ENCODE measurements at places on chromosomes 5 and 9.

GRCh38 chr5:37921452-37921851 lies 81.6 kb upstream of the GDNF start:
- no peak for DNase-seq

DNA sequence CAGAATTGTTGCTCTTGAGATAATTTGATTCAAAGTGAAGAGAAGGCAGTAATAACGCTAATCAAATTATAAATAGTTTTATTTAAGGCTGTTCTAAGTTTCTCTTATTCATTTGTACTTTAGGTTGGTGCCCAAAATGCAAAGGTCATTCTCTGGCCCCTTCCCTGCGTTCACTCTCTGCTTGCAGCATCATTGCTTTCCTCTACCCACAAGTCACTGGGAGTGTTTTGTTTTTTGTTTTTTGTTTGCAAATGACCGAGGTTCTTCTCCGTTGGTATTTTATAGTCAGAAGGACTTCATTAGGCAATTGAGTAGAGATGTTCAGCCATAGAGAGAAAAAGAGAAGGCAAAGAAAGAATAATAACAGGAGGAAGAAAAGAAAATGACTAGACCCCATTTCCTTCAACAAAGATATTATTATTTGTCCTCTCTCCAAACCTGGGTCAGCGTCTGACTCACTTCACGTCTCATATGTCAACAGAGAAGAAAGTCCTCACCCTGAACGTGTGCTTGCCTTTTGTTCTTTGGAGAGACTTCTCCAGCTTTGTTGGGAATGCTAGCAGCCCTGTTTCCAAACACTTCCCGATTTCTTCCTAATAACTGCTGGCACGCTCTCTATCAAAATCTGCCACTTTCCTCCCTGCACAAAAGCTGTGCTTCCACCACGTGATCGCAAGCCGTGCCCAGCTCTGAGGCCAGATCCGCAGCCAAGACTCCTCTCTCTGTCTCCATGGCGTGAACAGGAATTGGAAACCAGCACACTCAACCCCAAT lies 119.8 kb downstream of the EBF1 start:
- no peak for DNase-seq

GRCh38 chr9:111959468-111960359 lies 63.1 kb downstream of the UGCG start:
- DNase-seq = no peak

- DNase-seq = no peak
Measured at GRCh38 chr9:78746010-78746409, 449.1 kb downstream of the PSAT1 start.

GRCh38 chr5:126938466-126938865 lies 91.9 kb downstream of the MARCHF3 start:
- DNase-seq = no peak

- DNase-seq = no peak
Measured at GRCh38 chr5:61735531-61735930, 403.5 kb downstream of the ZSWIM6 start.

- DNase-seq = no peak
Measured at GRCh38 chr5:154157483-154158378, 32.8 kb upstream of the GALNT10 start.

DNA sequence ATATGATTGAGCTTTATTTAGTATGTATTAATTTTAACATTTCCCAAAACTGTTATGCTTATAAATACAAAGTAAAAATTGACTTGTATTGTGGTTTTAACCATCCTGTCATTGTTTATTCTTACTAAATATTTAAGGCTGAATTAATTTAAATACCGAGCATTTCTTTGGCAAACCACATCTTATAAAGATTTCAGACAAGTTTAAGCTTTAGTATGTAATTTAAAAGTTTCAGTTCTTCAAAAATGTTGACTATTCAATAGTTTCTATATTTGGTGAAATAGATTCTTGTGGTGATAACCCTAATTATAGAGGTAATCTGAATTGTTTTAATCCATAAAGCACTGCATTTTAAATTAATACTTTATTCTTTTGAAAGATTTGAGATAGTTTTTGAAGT lies 65.5 kb downstream of the CCNH start:
- DNase-seq = no peak

DNA sequence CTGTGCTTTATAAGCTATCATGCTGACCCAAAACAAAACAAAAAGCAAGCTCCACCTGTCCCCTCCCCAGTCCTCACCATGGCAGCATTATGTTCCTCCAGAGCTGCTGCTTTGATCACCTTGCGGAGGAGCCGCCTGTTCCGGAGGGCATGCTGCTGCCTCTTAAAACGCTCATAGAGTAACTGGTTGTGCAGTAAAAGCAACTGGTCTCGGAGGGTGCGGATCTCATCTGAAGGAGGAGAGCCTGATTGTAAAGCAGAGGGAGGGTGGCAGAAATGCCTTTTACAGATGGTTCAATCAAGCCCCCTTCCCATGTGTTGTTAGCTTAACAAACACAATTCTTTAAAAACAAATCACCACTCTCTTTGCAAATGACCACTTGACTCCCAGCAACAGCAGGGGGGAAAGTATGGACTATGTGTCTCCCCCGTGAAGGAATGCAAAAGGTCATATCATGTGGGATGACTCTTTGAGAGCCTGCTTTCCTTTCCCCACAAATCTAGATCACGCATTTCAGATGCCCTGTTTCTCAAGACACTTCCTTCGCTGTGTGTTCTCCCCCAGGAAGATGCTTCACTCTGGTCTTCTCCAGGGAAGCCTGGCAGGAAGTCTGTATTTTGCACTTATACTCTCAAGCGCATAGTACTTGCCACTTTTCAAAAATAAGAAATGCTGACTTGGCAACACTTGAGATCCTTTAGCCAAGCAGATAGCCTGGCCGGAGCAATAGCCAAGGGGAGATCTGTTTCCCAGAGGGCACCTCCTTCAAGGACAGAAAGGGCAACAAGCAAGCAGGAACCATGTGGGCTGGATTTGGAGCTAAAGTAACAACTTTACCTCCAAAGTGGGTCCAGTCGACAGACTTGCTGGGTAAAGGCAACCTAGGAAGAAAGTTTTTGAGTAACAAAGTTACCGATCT lies 25.1 kb downstream of the SPACA9 start:
- no peak for DNase-seq

DNA sequence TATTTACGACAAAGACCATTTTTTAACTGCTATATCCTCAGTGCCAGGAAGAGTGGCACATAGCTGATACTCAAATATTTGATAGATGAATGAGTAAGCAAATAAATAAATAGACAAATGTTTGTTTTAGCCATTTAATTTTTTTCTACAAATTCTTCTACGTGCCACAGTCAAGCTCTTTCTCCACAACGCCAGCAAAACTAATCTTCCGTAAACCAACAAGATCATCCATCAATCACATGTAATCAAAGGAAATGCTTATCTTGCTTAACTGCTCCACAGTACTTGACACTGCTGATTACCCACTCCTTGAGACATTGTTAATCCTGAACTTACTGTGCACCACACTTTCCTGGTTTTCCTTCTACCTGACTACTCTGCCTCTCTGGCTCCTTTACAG lies 136.7 kb downstream of the EDIL3 start:
- no peak for DNase-seq

- no peak for DNase-seq
Measured at GRCh38 chr9:79123415-79123814, 448.4 kb upstream of the TLE4 start.

DNA sequence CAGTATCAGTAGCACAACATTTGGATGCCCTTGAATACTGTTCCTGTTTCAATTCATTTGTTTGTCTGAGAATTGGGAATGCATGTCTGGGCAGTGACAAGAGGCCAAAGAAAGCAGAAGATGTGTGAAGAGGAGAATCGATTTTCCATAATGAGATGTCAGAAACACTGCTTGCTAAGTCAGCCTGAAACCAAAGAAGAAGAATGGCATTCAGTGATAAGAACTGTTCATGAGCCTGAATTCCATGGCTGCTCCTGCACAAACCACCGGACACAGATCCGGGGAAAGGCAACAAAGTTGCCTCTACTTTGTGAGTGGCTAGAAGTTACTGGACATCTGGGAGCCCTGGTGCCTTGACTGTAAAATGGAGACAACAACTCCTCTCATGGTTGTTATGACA lies 207.2 kb upstream of the RASEF start:
- no peak for DNase-seq

- no peak for DNase-seq
Measured at GRCh38 chr9:83560169-83560826, 22.1 kb upstream of the FRMD3 start.

DNA sequence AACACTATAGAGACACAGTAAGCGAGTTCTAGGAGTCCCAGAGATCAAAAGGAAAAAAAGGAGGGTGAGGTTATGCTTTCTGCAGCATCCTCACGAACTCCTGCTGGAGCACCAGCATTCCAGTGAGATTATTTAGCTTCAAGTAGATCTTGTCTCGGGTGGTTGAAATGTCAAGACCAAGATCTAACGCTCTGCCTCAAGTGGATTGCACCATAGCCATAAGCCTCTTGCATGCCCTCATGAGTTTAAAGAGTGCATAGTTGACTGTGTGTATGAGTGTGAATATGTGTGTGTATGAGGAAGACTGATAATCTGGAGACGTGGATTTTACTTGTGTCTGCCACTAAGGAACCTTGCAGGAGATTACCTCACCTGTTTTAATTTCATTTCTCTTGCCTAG lies 335.3 kb upstream of the ADAMTSL1 start:
- no peak for DNase-seq

DNA sequence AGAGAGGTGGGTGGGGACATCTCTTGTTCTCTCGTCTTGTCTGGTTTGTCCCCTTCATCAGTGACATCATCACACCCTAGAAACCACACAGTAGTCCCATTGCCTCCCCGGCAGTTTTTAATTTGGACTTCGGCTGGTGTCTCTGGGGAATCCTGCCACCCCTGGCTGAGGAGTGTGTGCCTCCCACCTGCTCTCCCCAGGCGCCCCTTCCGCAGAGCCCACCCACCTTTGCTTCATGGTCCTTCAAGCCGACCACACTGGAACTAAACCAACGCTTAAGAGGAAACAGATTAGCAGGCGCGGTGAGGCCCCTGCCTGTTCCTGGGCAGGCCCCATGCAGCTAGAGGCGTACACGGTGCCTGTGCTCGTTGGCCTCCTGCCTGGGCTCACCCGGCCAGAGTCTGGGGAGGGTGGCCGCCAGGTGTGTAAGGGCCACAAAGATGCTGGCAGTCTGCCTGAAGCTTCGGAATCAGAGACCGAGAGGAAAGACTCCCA lies 107.6 kb upstream of the SPRY4 start:
- DNase-seq = no peak

DNA sequence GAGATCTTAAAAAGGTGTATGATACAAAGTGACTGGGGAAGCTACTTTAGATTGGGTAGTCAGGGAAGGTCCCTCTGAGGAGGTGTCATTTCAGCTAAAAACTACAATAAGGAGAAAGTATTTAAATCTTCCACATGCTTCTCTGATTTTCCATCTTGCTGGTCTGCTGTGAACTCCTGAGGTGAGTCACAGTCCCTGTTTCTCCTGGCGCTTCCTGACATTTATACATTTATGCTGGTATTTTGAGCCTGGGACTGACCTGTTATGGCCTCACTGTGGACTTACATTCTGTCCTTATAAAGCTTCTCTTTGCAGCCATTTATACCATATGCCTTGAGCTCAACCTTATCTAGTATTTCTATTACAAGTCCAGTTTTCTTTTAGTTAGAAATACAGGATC lies 95.1 kb downstream of the MED27 start:
- no peak for DNase-seq

GRCh38 chr5:62263401-62263800 lies 42.6 kb upstream of the KIF2A start:
- DNase-seq = no peak

- DNase-seq = peak; percentile 59
Measured at GRCh38 chr9:91734371-91734981, 215.6 kb downstream of the ROR2 start.

DNA sequence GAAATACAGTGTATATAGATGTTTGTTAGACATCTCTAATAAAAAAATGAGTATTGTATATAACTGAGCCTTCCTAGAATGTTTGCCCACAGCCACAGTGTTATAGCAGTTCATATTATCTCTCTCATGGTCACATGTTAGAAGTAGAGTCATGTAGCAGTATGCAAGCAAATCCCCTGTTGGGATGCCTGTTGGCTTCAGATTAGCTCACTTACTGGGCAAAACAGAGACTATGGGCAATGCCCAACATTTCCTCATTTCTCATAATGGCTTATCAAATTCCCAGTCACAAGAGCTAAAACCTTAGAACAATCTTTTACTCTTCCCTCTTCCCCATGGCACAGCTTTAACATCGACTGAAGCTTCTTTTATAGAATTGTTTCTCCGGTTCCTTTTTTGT lies 27.0 kb upstream of the PDCD1LG2 start:
- no peak for DNase-seq

GRCh38 chr5:1948663-1949191 lies 66.0 kb upstream of the IRX4 start:
- DNase-seq = no peak

- DNase-seq = no peak
Measured at GRCh38 chr5:100826133-100826532, 76.9 kb downstream of the ST8SIA4 start.

GRCh38 chr9:116467740-116468351 lies 219.3 kb upstream of the TRIM32 start:
- no peak for DNase-seq

GRCh38 chr9:129412814-129413536 lies 207.9 kb downstream of the C9orf50 start:
- DNase-seq = no peak

GRCh38 chr9:135907006-135907430 lies 328 bp downstream of the CAMSAP1 start:
- no peak for DNase-seq

GRCh38 chr9:72473474-72474261 lies 47.7 kb upstream of the TMC1 start:
- no peak for DNase-seq

DNA sequence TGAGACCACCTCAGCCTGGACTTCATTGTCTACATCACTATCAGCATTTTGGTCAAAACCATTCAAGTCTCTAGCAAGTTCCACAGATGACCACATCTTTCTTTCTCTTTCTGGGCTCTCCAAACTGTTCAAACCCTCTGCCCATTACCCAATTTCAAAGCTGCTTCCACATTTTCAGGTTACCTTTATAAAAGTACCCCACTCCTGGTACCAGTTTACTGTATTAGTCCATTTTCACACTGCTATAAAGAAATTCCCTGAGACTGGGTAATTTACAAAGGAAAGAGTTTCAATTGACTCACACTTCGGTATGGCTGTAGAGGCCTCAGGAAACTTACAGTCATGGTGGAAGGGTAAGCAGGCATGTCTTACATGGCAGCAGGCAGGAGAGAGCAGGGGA lies 84.5 kb downstream of the FBXL7 start:
- DNase-seq = no peak

- DNase-seq = no peak
Measured at GRCh38 chr9:20538956-20539355, 83.3 kb downstream of the MLLT3 start.

- no peak for DNase-seq
Measured at GRCh38 chr9:24817756-24818155, 272.1 kb upstream of the IZUMO3 start.

GRCh38 chr5:1523793-1524480 lies at the start of gene LPCAT1:
Gene LPCAT1, minus strand, starts transcription at chr5:1523960. Its CDS starts 116 bp downstream, at chr5:1523844.
- peak; percentile 37 for DNase-seq

Data from activated naive CD4-positive, alpha-beta T cell (primary cell).